ENCODE measurements at places on chromosomes 12 and 14.

GRCh38 chr14:65502676-65503124 lies 90.2 kb downstream of the FUT8 start:
- DNase-seq: no peak

GRCh38 chr12:109621901-109622364 lies 48.3 kb downstream of the MVK start:
- DNase-seq: no peak

GRCh38 chr14:87397499-87397898 lies 595.5 kb downstream of the GALC start:
- no peak for DNase-seq

GRCh38 chr14:68960123-68960522 lies 19.0 kb downstream of the ACTN1 start:
- no peak for DNase-seq

GRCh38 chr14:93953739-93954515 lies 22.4 kb downstream of the ASB2 start:
- no peak for DNase-seq

- no peak for DNase-seq
Observed at GRCh38 chr14:51811706-51812105, 48.7 kb upstream of the GNG2 start.

- no peak for DNase-seq
Observed at GRCh38 chr12:47986291-47986660, 18.0 kb downstream of the COL2A1 start.

GRCh38 chr12:115413626-115414025 lies 729.7 kb upstream of the TBX3 start:
- DNase-seq: no peak

- DNase-seq: peak; percentile 65
Observed at GRCh38 chr12:124921200-124922031, 7.0 kb upstream of the UBC start.

DNA sequence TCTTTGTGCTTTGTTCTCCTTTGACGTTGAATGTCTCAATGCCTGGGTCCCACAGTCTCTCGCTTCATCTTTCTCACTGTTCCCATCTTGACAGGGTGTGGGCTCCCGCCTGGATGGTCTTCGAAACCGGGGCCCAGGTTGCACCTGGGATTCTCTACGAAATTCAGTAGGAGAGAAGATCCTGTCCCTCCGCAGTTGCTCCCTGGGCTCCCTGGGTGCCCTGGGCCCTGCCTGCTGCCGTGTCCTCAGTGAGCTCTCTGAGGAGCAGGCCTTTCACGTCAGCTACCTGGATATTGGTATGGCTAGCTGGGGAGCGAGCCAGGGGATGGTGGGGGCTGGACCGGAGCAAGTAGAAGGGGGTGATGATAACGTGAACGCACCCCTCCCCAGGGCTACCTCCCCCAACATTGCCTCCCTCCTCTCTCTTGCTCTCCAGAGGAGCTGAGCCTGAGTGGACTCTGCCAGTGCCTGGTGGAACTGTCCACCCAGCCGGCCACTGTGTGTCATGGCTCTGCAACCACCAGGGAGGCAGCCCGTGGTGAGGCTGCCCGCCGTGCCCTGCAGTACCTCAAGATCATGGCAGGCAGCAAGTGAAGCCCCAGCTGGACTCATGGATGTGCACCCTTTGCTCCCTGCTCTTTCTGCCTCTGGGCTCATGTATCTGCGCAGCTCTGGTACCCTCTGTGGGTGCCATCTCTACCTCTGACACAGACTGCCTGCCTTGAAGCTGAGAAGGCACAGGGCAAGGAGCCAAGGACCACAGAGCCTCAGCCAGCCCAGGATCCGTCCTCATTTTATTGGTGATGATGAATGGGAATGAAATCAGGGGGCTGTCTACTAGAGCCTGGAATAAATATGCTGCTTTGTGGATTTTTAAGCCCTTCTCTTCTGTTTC lies 1.5 kb downstream of the NPFF start:
- no peak for DNase-seq

DNA sequence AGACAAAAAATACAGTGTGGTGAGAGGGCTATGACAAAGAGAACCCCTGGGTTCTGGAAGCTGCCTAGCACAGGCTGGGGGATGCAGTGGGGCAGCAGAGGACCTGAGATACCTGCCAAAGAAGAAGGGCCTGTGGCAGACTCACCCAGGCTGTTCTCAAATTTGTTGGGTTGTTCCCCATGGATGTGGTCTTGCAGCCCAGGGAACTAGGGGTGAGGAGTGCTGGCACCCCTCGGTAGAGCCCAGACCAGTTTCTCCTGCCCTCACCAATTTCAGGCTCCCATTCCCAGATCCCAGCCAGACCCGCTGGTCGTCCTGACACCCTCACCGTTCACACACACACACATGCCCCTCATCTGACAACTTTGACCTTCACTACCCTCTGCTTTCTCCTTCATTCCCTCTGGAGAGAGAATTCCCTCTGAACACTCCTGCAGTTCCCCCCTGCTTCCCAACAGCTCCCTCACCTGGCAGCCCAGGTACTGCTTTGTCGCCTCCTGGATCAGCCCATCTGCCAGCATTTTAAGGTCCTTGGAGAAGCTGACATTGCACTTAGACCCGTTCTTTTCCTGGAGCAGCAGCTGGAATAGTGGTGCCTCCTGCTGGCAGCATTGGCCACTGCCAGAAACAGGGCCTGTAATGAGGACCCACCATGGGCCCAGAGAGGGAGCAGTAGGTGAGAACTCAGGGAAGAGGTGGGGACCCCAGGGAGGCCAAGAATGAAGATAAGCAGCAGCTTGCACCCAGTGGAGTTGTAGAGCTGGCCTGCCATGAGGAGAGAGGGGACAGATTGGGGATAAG lies 5.9 kb upstream of the GDF11 start:
- DNase-seq: peak; percentile 56

DNA sequence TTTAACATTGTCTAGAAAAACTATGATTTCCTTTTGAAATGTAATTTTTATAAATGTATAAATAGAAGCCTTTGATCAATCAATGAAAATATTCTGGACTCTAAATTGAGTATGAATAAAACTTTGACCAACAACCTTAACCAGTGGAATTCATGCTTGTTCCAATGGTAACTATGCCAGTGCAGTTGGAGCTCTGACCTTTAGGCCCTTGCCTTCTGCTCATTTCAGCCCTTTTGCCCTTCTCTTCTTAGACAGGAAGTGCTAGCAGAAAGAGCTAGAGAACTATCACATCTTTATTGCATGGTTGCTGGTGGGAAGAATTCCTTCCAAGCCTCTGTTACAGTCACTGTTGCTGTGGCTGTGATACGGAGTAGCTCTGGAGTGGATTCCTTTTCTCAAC lies 39.7 kb downstream of the TTC8 start:
- no peak for DNase-seq

- DNase-seq: peak; percentile 26
Observed at GRCh38 chr12:1204581-1205121, 213.6 kb downstream of the ERC1 start.

DNA sequence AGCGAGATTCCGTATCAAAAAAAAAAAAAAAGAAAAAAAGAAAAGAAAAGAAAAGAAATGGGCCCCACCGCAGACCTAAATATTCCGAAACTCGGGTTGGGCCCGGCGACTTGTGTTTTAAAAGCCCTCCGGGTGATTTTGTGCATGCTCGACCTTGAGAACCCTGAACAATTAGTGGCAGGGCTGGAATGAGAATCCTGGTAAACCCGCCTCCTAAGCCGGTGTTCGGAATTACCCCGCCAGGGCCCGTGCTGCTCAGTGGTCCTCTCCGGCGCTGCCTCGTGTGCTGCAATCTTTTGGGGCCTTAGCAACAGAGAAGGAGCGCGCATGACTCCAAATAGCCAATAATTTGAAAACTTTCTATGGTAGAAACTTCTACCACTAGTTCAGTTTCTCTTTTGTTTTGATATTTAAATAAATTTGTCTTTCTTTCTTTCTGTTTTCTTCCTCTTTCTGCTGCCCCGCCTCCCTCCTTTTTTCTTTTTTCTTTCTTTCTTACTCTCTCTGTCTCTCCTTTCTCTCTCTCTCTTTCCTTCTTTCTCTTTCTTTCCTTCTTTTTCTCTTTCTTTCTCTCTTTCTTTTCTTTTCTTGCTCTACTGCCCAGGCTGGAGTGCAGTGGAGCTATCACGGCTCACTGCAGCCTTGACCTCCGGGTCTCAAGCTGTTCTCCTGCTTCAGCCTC lies 1.5 kb upstream of the GALNT6 start:
- peak; percentile 48 for DNase-seq

GRCh38 chr14:20723488-20723887 lies 22.2 kb upstream of the EDDM3A start:
- DNase-seq: no peak

- no peak for DNase-seq
Observed at GRCh38 chr12:93029091-93029490, 100.0 kb upstream of the EEA1 start.

GRCh38 chr14:64698903-64699302 lies 5.3 kb upstream of the PLEKHG3 start:
- DNase-seq: no peak

GRCh38 chr12:88921434-88921833 lies 341.2 kb upstream of the KITLG start:
- no peak for DNase-seq

DNA sequence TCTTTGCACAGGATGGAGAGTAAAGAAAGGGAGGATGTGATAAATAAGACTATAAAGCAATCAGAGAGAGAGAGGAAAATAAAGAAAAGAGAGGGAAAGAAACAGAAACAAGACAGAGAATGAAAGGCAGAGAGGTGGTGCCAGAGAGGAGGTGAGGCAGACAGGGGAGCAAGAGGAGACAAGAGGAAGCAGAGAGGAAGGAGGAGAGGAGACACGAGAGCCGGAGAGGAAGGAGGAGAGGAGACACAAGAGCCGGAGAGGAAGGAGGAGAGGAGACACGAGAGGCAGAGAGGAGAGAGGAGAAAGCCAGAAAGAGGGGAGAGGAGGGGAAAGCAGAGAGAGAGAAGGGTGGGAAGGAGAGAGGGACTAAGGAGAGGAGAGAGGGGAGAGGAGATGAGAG lies 125.2 kb downstream of the PAPOLA start:
- no peak for DNase-seq

GRCh38 chr12:119328111-119328510 lies 6.4 kb upstream of the CCDC60 start:
- no peak for DNase-seq

DNA sequence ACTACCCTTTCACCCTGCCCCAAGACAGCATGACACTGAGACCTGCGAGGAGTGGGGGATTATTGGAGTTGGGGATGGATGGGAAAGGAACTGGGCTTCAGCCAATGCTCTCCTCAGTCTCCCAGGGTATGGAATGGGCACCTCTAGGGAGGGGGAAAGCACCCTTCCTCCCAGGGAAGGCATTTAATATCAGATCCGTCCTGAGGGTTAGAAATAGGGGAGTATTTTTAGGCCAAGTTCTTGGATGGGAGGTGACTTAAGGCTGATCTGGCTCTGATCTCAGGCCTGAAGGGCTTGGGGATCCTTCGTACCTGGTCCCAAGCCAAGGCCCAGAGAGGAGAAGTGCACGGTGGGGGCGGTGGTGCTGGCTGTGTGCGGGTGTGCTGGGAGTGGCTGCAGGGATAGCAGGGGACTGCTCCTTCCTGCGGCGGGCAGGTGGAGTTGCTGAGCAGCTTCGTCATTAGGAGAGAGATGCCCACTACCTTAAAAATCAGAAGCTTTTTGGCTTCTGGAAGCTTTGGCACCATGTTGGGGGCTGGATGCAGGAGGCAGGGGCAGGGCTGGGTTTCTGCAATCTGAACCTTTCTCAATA lies 7.0 kb upstream of the CEBPE start:
- DNase-seq: no peak

DNA sequence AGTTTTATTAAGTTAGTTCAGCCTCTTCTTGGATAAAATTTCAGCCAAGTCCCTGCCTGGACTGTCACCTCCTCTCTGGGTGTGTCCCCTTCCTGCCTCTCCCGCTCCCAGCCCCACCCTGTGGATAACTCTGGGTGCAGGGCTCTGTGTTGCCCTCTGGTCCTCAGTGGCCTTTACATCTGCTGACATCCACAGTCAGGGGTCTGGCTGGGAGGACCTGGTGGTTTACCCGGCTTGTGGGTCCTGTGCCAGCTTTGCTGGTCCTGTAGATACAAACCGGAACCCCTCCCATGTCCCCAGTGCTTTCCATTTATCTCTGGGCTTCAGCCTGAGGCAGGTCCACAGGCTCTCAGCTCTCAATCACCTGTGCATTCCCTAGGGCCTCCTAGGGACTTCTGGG lies 28.9 kb upstream of the PLEKHG3 start:
- DNase-seq: no peak

GRCh38 chr14:59301354-59301753 lies 112.9 kb downstream of the DAAM1 start:
- DNase-seq: no peak
